HuH-7 (cell line): ENCODE measurements at places on chromosomes 16 and 17.

- peak; percentile 88 for DNase-seq
Observed at GRCh38 chr17:4806777-4807604, at the start of gene PLD2. Gene PLD2, plus strand, starts transcription at chr17:4807152. Its CDS starts 621 bp downstream, at chr17:4807773.

GRCh38 chr17:57708410-57708809 is 36.7 kb downstream of the CCDC182 start:
- no peak for DNase-seq

- DNase-seq = no peak
Observed at GRCh38 chr16:1781758-1782407, 488 bp downstream of the SPSB3 start.

GRCh38 chr17:77959926-77960521 is 1.5 kb downstream of the TNRC6C start:
- peak; percentile 47 for DNase-seq

GRCh38 chr16:59991171-59991570 is 1257.1 kb upstream of the GOT2 start:
- no peak for DNase-seq
